Pancreas (tissue), 10 donors: ENCODE measurements at places on chromosomes 3 and 15.
A peak's percentile ranks its signal among the peaks of the same experiment; 100 is the strongest.

GRCh38 chr3:137347817-137348368 is 390.1 kb downstream of the IL20RB start:
- DNase-seq: no peak

DNA sequence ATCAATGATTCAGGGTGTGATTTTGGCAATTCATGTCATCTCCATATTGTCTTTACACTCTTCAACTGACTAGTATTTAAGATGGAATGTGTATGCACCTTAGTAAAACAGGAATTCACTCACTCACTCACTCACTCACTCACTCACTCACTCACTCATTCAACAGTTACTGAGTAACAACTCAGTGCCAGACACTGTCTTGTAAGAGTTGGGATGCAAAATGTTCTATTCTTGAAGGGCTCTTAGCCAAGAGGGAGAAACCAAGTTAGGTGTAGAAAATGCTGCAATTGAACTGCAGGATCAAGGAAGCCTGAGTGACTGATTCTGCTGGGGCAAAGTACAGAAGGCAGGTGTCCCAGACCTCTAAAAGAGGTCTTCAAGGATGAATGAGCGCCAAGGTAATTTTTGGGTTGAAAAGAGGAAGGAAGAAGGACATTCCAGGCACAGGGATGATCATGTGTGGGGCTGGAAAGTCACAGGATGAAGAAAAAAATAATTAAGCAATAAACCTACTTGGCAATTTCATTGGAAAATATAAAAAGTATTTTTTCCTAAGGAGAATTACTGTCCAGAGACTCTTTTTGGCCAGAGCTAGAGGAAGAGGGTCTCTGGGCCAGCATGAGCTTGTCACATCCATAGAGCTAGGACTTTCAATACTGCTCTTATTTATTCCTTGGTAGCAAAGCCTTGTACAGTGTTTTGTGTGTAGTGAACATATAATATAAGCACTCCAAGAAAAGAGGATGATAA is 58.9 kb upstream of the ETV5 start:
- DNase-seq: no peak

GRCh38 chr3:2458816-2459215 is 360.1 kb downstream of the CNTN4 start:
- DNase-seq: no peak

GRCh38 chr15:43329217-43329959 is 985 bp downstream of the LCMT2 start:
- no peak for DNase-seq

DNA sequence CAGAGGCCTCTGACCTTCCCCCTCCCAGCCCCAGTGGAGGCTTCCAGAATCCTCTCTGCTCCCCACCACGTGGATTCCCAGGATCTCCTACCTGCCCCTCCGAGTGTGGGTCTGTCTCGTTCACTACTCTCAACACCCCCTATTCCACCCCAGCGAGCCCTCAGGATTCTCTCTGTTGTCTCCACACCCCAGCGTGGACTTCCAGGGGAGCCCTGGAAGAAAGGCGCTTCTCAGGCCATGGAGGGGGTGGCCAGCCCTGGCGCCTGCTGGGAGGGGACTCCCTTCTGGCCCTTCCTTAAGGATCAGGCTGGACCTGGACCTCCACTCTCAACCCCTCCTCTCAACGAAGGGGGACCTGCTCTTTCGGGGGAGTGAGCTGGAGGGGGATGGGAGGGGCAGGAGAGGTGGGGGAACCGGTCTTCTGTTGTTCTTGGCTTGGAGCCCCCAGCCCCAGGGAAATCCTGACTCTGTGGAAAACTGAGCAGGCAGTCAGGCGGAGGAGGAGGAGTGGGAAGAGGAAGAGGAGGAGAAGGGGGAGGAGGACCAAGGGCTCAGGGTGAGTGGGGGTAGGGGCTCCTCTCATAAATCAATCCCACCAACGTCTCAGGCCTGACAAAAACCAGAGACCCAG is 32.9 kb downstream of the EPHB3 start:
- DNase-seq: no peak

GRCh38 chr15:55319537-55320237 is 665 bp downstream of the PIGB start:
- DNase-seq: no peak

GRCh38 chr3:143793971-143794370 is 54.3 kb downstream of the SLC9A9 start:
- DNase-seq: no peak

GRCh38 chr3:177426878-177427495 is 229.7 kb upstream of the TBL1XR1 start:
- no peak for DNase-seq

DNA sequence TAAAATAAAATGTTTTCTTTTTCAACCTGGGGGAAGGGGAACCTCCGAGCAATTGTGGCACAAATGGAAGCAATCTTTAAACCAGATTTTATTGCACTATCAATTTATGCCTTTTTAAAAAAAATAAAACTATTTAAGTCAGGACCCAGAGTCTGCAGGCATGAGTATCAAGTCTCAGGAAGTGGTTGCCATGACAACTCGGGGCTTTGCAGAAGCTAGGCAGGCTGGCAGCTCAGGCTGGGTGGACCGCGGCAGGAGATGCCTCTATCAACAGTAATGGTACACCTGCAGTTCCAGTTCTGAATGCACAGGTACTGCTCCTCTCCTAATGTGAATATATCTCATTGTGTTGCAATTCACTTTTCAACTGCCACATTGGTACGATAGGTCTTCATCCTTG is 447.7 kb downstream of the GABRG3 start:
- DNase-seq: no peak

DNA sequence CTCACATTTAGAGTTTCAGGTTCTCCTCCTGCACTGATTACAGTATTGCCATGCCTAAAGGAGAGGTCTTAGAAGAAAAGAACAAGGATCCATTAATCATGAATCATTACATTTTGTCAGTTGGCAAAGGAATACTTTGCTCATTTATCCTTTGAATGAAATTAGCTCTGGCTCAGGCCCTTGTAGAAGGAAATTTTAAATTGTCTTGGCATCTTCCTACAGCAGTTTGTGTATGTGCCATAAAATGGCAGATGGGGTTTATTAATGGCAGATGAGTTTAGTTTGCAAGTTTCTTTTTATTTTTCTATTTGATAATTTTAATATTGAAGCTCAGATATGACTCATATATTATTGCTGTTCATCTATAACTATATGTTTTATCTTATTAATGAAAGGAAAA is 181.2 kb upstream of the EPHA3 start:
- DNase-seq: no peak

- DNase-seq: no peak
Observed at GRCh38 chr3:6351752-6352151, 509.2 kb upstream of the GRM7 start.

- no peak for DNase-seq
Observed at GRCh38 chr3:42853739-42854302, 21.9 kb downstream of the CYP8B1 start.

DNA sequence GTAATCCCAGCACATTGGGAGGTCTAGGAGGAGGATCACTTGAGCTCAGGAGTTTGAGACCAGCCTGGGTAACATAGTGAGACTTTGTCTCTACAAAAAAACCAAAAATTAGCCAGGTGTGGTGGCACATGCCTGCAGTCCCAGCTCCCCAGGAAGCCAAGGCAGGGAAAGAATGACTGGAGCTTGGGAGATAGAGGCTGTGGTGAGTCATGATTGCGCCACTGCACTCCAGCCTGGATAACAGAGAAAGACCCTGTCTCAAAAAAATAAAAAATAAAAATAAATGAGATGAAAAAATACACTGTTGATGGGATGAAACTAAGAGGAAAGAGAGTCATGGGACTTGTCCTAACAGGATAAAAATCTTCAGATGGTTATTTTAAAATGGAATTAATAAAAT is 137.6 kb downstream of the IMPG2 start:
- DNase-seq: no peak

- no peak for DNase-seq
Observed at GRCh38 chr3:134034005-134034785, 4.5 kb upstream of the SLCO2A1 start.

GRCh38 chr15:77020348-77021087 is 25.6 kb downstream of the PSTPIP1 start:
- no peak for DNase-seq

DNA sequence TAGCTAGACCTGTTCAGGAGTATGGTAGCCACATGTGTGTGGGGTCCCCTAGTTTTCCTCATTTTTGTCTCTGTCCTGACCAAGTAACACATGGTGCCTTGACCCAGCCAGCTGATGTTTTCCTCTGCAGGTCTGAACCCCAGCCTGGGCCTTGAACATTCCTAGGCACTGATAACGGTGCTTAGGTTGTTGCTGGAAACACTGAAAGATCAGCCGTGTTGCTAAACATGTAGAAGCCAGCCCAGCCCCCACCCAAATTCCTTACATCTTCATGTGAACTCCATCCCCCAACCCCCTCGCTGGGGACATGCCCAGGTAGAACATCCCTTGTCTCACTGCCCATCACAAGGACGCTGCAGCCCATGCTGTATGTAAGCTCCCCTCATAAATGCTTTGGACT is 18.7 kb downstream of the RTP3 start:
- DNase-seq: no peak

GRCh38 chr15:96066852-96067495 is 263.5 kb upstream of the NR2F2 start:
- no peak for DNase-seq

DNA sequence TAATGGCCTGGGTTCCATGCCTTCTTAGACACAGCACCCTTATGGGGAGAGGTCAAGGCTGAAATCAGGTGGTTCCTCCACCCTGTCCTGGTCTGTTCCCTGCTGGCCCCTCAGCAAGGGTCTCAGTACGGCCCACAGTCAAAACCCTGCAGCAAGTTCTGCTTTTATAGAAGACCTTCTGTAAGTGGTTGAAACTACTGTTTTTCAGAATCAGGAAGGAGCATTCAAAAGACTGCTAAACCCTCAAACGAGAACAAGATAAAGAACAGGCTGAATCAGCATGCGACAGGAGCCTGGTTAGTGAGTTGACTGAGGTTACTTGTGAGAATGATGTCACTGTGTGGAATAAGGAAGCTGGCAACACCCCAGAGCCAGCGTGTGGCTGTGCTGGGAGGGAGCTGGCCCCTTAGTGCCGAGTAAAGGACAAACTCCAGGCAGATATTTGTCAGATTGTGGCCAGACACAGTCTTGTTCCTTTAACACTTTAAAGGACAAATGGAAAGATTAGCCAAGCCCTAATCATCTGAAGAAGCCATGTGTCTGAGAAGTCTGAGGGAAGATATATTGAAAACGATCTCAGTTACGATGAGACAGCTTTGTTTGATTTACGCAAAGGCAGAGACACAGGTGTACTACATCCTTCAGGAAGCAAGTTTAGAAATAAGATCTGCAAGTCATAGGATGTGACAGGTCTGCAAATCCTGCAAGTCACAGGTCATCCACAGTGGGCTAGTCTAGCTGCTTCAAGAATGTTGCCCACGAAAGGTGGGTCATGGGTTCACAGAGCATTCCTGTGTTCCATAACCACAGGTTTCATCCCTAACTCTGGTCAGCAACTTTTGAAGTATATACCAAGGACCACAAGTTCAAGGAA is 54.0 kb downstream of the B3GNT5 start:
- DNase-seq: peak; percentile 77

GRCh38 chr15:94445566-94446160 is 214.3 kb downstream of the MCTP2 start:
- DNase-seq: no peak

DNA sequence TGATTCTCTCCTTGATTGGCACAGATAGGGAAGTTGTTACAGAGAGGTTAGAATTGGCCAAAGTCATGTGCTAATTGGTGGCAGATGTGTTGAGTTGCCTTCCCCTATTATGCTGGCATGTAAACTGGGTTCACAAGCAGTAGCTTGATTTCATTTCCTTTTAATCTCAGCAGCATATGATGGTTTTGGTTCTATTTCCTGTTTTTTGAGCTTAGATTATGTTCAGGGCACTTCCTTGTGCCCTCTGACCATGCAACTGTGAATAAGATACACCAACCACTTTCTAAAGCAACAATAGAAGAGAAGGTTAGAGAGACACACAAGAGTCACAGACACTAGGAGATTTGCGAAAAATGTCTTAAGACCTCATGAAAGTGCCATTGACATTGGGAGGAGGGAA is 16.5 kb downstream of the HPS3 start:
- no peak for DNase-seq

GRCh38 chr3:170689893-170690660 is 104.2 kb upstream of the SLC7A14 start:
- peak; percentile 67 for DNase-seq

- DNase-seq: no peak
Observed at GRCh38 chr3:141287326-141287725, 55.7 kb downstream of the PXYLP1 start.

GRCh38 chr3:38608086-38608775 is 41.3 kb downstream of the SCN5A start:
- DNase-seq: no peak
